ENCODE measurements at places on chromosomes 6 and 20. TPM values are rescaled to one million over a fixed set of nuclear protein-coding genes. Genes with fewer than 3 reads are reported as not detected.

Gene KCNS1
- not detected for total RNA-seq

Gene ASIP
- 18.9 TPM for total RNA-seq

Gene CDH22
- 5.5 TPM for total RNA-seq

Gene CD93
- total RNA-seq, result 37.0 TPM

Gene TNFRSF6B
- total RNA-seq, result 0.32 TPM

Gene CST4
- total RNA-seq, result not detected
